Activated CD4-positive, alpha-beta T cell treated with anti-CD3 and anti-CD28 coated beads, Interleukin-2, Interleukin-4, amounts not matched to agents 100 ng/mL and 50 ng/mL, durations not matched to agents 16 hours and 8 hours (primary cell): ENCODE measurements at places on chromosomes 2 and 18.

- DNase-seq, result peak; percentile 45
Observed at GRCh38 chr2:26352892-26353291, 6.3 kb upstream of the ADGRF3 start.

- DNase-seq, result no peak
Observed at GRCh38 chr2:120303177-120303576, 42.8 kb upstream of the INHBB start.

DNA sequence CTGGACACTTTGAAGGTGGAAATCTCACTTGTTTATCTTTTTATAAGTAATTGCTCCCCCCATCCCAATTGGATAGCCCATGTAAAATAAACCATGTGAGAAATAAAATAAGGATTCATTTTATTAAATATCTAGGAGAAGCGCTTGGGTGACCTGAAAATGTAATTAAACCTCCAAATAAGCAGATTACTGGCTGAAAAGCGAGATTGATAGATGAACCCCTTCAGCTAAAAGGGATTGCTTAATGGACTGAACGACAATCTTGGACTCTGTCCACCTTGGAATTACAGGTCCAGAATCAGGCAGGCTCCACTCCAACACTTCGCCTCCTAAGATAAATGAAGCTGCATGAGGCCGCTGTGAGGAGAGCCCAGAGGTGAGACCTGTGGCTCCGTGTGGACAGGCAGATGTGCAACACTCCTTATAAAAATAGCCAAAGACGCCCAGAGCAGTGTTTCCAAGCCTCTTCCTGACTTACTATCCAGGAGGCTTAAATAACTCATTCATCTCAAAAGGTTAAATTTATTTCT is 441.5 kb downstream of the MTX2 start:
- no peak for DNase-seq

DNA sequence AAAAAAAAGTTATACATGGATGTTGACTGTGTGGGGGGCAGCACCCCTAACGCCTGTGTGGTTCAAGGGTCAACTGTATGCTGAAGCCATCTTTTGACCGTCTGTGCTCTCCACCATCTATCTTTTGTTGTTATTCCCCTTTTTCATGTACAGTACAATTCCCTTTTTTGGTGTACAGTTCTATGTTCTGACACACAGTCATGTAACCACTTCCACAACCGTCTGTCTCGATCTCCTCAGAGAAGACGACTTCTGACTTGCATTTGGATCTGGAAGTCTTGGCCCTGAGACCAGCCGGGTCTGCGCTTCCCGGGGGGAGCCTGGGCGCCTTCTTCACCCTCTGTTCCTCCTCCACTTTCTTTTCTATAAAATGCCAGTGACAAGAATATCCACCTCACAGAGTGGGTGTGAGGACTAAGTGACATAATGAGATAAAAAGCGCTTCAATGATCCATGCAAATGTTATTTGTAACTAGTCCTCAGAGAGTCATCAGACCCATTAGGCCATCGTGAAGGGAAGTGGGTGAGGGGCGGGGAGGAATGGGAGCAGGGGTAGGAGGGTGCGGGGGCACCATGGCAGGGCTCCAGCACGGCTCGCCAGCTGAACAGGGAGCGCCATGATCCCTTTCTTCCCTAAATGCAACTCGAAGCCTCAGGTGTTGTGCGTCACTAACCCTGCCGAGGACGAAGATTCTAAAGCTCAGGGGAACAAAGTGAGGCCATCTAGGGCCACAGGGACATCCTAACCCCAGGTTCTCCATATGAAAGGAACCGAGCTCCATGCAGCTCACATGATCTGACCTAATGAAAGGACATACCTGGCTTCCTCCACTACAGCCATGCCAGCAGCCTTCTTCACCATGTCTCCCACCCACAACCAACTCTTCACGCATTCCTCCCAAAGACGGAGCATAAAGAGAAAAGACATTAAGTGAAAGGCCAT is 16.6 kb downstream of the ADCY3 start:
- DNase-seq, result no peak

DNA sequence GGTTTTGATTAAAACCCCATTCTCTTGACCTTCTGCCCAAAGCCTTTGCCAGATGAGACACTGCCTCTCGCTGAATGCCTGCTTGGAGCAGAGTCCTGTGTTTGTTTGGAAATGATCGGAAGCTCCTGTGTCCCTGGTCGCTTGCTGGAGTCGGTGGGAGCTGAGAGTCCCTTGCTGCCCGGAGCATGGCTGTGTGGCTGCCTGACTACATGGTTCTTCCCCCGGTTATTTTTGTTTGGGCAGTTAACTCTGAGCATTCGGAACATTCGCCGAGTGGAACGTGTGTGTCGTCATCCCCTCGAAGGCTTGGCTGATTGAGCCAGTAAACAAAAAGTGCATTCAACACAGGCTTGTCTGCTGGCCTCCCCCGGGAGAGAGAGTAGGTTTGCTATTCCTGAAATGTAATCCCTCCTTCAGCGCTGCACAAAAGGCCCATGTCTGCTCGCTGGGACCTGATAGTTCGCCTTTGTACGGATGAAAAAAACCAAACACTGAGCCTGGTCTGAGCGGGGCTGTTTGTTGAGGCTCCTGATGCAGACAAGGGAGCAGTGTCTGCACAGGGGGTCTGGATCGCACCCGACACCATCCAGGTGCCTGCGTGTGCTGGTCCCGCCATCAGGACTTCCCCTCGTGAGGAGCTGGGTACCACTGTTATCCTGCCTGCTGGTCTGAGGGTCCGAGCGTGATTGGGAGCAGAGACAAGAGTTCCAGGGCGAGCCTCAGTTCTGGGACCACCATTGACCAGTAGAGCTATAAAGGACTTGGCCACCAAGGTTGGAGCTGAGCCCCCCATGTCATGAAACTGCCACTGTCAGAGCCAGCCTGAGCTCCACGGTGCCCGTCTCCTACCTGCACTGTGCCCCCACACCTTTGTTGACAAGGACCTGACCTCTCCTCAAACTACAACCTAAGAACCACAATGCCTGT is 83.8 kb downstream of the AGAP1 start:
- DNase-seq, result no peak

DNA sequence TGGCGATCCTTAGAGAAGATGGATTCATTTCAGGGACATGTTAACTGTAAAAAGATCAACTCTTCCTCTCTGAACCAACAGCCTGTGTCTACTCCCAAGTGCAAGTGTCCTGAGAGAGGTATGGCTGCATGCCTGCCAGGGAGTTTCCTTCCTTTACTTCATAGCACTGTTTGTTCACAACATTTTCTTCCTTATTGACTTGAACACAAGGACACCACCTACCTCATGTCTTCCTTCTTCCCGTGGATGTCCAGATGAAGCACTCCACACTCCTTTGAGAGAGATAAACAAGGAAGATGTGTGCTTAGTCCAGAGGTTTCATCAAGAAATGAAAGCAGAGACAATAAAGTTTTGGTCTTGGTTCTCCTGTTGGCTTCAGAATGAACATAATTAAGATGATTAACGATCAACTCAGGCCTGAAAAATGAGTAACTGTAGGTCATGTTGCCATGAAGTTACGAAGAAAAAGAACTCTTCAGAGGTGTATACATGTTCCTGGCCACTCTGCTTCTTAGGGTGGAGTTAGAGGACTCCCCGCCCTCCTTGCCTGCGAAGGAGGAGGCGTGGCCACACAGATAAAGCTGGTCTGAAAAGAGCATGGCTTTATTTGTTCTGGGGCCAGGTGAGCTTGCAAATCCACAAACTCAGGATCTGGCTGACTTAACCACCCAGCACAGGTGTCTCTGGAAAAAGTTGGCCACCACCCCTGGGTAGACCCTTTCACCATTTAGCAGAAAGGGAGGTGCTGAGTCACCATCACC is 155.0 kb upstream of the KCTD1 start:
- DNase-seq, result no peak

DNA sequence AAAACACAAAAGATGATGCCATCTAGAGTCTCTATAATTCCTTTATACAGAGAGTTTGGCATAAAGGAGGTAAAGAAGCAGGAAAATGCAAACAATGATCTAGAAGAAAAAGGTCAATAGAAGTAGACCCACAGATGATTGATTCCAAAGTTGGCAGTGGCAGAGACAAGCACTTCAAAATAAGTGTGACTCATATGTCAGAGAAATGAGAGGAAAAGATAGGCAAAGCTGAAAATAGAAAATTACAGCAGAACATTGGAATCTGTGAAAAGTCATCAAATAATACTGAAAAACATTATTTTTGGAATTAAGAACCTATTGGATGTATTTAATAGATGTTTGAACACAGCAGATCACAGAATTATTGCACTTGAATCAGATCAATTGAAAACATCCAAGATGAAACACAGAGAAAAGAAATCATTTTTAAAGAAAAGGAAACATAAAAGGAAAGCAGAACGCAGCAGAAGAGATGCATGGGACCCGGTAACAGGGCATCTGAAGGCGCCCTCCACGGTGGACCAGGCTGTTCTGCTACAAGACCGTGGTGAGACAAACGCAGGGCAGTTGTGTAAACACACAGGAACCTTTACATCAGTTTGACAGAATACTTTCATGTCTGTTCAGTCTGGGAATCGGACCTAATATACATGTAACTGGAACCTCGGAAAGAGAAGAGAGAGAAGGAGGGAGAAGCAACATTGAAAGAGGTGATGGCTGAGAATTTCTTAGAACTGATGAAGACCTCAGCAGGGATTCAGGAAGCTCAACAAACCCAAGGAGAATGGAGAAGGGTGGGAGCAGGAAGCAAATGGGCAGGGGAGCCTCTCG is 74.6 kb upstream of the GPC1 start:
- DNase-seq, result no peak

- DNase-seq, result no peak
Observed at GRCh38 chr2:191391171-191391570, 146.0 kb downstream of the MYO1B start.

- DNase-seq, result no peak
Observed at GRCh38 chr2:24429197-24430074, 61.6 kb upstream of the NCOA1 start.

DNA sequence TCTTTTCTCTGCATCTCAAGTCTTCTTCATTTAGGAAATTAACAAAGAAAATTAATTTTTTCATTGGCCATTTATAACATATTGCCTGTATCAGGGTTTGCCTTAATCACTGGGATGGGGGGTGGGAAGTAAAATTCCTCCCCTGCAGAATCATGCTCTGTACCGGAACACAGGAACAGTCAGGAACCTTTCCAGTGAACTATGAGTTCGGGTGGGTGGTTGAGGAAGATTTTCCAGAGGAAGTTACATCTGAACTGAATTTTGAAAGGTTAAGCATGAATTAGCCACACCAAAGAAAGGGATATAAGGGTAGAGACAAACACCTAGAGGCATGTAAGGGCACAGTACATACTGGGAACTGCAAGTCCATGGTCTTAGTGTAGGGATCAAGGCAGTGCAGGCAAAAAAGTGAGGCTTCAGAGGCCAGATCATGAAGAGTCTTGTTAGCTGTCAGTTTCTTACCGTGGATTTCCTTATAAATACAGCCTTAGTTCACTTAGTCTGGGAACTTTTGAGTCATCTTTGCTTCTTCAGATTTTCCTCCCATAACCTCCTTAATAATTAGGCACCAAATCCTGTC is 55.6 kb downstream of the FAM117B start:
- no peak for DNase-seq

GRCh38 chr2:234564699-234565098 is 67.8 kb upstream of the ARL4C start:
- DNase-seq, result no peak

GRCh38 chr2:199457147-199458008 is at the start of gene SATB2:
SATB2 (minus strand) TSS chr2:199457939; CDS start chr2:199456037, 1,902 bp downstream.
- peak; percentile 44 for DNase-seq

- no peak for DNase-seq
Observed at GRCh38 chr2:856041-856440, 94.6 kb upstream of the SNTG2 start.

- DNase-seq, result peak; percentile 87
Observed at GRCh38 chr2:68909793-68910674, 38.8 kb upstream of the BMP10 start.
